ENCODE measurements at places on chromosomes 2 and 18.

- DNase-seq = no peak
Measured at GRCh38 chr2:232577841-232578240, 27.4 kb downstream of the EIF4E2 start.

- no peak for DNase-seq
Measured at GRCh38 chr2:203689426-203690116, 16.9 kb upstream of the CD28 start.

GRCh38 chr2:108195133-108195439, 44.7 kb upstream of the SULT1C3 start:
- DNase-seq = no peak

GRCh38 chr2:17610521-17610920, 70.0 kb downstream of the VSNL1 start:
- no peak for DNase-seq

DNA sequence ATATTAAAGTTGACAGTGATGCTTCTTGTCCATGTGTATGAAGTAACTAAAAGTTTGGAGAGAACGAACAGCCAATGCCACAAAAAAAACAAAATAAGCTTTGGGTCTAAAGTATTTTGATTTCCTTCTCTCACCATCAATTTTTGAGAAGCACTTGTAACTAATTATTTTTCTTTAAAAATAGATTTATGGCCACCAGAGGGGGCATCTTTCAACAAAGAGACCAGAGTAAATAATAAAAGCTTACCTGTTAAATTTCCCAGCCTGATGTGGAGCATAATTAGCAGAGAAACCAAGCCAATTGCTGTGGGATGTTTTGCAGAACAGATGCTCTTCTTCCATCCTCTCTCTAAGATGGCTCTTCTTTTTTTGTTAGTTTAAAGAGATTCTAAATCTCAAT, 29.0 kb downstream of the LINC00305 start:
- DNase-seq = no peak

DNA sequence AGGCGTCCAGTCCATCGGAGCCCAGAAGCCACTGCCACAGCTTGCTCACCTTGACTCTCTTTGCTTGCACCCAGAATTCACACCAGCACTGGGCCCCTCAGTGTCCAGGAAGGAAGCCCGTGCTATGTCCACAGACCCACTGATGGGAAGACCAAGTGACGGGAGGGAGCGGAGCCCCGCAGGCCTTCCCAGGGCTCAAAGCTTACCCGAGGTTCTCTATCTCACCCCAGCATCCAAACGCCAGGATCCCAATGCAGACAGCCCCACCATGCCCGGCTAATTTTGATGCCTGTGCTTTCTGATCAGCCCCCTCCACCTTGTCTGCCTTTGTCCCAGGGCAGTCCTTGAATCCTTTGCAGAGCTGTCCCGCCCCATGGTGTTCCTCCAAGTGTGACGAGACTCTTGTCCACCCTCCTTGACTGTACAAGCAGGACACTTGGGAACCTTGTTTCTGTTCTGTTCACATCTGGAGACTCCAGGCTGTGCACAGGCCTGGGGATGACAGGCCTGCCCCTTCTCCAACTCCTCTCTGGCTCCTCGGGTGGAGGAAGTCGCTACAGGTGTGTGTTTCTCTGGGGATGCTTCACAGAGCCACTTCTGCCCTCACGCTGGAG, 12.0 kb downstream of the NPPC start:
- no peak for DNase-seq

- DNase-seq = no peak
Measured at GRCh38 chr2:239025951-239026461, 178.1 kb downstream of the TWIST2 start.

- DNase-seq = no peak
Measured at GRCh38 chr2:95017836-95018235, 7.7 kb upstream of the MAL start.

Measured in CD4-positive, alpha-beta memory T cell (primary cell).